ENCODE measurements at places on chromosomes 1 and 21.

DNA sequence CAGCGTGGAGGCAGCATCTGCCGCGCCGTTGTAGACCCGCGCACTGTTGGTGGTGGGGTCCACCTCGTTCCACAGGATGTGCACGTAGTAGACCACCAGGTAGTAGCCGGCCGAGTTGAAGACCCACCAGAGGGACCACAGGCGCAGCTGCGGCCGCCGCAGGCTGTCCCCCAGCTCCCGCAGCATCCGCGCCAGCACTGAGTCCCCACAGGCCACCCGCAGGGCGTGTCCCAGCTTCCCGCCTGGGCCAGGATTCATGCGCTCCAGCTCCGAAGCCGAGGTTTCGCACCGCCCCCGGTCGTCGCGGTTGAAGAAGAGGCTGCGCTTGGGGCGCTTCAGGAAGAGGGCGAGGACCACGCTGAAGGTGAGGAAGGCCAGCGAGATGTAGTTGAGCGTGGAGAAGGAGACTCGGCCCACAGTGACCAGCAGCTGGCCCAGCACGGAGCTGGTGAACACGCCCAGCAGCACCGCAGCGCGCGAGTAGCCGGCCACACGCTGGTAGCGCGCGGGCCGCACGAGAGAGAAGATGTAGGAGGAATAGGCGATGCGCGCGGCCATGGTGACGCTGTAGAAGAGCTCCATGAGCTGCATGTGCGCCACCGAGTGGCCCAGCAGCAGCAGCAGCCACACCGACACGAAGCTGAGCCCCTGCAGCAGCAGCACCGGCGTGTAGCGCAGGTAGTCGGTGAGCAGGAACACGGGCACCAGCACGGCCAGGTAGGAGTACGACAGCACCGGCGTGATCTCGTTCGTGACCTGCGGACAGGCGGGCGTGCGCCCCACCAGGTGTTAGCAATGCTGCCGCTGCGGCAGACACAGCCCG lies 10.6 kb downstream of the SLC19A1 start:
- no peak for DNase-seq

DNA sequence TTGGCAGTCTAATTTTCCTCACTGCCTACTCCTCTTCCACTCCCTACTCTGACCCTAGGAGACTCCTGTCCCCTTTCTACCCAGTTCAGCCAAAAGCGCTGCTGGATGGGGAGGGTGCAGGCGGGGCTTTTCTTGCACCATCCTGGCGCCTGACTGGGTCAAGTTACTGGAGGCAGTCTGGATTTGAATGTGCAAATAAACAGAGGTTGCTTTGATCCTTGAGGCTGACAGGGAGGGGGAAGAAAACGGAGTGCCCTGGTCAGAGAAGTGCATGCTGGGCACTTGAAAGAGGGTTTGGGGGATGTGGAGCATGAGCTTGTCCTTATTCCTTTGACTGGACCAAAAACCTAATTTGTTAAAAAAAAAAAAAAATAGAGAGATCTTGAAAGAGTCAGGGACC lies 76.8 kb upstream of the SOX13 start:
- no peak for DNase-seq

DNA sequence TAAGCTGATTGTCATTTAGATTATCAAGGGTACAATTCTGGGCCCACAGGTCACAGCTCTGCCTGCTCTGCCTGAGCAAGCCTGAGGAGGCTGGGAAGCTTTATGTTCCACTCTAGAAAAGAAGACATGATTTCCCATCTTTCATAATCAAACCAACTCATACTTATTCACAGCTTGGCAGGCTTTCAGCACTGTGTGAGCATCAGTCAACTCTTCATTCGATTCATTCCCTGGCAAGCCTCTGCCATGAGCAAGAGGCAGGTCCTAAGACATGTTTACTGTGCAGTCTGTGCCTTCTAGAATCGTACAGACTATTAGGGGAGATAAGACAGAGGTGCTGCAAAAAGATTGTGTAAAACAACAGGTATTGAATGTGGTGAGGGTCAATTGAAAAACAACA lies 24.5 kb upstream of the KIRREL1 start:
- no peak for DNase-seq

DNA sequence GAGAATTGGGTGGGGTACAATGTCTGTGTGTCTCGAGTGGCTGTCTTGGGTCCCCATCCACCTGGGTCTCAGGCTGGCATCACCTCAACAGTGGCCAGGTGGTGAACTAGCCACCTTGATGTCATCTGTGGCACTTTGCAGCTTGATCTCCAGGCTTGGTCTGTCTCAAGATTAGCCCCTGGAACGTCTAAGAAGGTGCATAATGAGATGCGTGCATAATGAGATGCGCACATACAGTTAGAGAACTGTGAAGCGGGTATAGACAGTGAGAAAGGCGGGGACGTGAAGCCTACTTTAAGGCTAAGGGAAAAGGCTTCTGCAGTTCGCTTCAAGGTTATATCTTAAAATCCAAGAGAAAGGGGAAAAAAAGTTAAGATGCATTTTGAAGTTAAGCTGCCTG lies 98.7 kb downstream of the WDR4 start:
- DNase-seq: no peak

- no peak for DNase-seq
Measured at GRCh38 chr1:223776826-223777454, 64.6 kb downstream of the CAPN2 start.

- DNase-seq: no peak
Measured at GRCh38 chr1:210739627-210740026, 394.3 kb downstream of the KCNH1 start.

DNA sequence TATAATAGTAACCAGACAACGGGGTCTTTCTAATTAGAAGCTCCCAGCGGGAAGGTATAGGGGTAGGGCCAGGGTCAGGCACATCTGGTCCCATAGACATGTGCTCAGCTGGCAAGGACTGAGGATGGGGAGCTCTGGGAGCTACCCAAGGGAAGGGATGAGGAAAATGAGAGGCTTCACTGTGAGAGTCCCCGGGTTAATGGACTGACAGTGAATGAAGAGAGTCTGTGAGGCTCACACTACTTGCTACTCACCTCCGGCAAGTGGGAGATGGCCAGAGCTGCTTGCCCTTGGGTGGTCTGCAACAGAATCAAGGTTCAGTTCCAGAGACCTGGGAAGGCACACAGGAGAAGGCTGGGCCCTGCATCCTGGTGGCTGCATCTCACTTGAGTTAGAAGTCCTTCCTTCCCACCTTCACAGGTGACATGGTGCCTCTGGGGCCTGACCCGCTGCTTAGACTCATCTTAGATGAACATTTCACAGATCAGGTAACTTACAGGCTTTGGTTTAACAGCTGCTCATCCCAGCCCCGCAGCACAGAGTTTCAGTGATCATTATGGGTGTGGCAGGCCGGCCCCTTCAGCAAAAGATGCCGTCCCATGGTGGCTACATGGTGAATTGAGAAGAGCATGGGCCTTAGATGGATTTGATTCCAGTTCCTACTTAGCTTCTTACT lies 31.7 kb downstream of the EIF2D start:
- no peak for DNase-seq

- no peak for DNase-seq
Measured at GRCh38 chr1:93707956-93708355, 26.3 kb upstream of the BCAR3 start.

DNA sequence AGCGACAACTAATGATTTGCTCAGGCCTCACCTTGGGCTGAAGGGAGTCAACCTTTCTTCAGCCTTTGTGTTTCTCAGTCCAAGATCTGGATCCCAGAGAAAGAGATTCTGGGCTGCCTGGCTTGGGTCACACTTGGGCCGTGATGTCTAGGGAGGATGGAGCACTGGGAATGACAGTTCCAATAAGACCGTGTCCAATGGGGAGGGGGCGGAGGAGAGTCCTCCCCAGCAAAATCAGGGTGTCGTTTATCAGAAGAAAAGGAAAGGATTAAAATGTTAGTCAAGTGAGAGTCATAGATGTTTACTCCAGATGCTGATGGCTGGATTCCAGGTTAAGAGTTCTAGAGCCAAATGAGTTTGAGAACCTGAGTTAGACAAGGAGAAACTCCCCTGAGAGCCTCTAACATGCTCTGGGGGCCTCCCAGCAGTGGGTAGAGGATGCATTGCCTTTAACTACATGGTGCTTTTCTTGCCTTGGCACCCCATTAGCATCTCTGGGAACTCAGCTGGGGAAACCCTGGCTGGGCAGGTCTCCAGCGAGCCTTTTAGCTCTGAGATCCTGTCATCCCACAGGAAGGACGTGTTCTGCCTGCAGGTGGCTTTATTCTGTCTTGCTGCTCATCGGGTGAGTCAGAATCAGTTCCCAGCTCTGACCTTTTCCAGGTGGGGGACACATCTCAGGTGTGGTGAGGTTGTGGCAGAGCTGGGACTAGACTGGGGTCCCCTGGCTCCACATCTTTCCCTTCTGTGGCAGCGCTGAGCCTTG lies 22.2 kb downstream of the NIPAL3 start:
- DNase-seq: no peak

DNA sequence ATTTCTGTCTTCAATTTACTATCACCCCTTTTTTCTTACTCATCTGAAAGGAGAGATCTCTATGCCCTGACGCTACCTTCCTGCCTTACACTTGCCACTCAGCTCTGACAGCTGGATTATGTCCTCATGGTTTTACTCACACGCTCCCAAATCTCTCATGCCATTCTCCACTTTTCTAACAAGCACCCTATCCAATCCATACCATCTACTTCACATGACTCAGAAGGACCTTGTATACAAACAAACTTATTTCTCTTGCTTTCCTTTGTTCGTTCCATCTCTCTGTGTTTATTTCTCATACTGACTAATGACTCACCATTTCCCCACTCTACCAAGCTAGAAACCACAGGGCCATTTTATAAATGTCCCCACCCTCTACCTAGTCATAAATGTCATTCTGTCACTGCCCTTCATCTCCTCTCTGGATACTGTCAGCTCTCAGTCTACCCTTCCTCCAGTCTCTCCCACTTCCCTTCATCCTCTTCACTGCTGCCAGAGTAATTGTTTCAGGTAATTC lies 87.3 kb downstream of the USP24 start:
- DNase-seq: no peak

DNA sequence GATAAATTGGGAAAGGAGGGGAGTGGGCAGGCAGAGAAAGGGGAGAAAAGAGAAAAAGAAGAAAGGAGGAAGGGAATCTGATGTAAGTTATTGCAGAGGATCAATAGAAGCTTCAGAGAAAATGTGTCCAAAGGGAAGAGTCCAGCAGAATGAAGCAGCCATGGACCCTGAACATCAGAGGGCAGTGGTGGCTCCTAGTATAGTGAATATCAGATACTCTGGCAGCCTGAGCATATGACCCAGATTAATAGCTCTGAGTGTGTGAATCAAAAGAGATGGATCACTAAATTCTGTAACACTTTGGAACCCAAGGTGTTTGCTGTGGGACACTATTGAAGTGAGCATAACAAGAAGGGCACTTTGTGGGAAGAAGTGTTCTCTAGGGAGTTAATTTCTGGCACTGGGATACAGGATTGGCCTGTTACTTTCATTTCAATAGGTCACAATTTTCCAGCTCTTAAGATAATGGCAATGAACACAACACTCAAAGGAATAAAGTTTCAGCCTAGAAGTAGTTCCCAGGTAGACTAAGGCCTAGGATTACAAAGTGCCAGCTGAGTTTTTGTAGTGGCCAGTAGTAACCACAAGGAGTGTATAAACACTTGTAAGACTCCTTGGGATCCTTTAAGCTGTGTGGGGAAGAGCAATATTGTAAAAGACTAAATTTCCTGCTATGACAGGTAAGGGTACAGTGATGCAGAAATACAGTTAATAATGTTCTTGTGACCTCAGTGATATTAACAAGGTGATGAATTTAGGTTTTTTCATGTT lies 164.5 kb upstream of the BEND5 start:
- no peak for DNase-seq

DNA sequence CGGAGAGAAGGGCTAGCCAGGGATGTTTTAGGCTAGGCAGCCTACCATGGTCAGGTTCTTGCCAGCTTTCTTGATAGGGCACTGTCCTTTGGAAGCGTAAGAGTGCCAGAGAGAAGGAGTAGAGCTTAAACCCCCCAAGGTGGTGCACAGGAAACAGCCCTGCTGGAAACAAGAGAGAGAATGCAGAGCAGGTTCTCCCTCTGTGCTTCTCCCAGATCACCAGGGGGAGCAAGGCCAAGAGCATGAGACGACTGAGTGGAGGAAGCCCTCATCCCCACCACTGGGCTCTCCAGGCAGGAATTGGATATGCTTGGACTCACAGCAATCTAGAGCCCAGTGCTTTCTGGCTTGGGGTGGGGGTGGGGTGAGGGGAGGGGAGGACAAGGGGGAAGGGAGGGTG lies 49.8 kb downstream of the ATP2B4 start:
- DNase-seq: no peak

- DNase-seq: no peak
Measured at GRCh38 chr1:1915911-1916840, 1.1 kb downstream of the CALML6 start.

DNA sequence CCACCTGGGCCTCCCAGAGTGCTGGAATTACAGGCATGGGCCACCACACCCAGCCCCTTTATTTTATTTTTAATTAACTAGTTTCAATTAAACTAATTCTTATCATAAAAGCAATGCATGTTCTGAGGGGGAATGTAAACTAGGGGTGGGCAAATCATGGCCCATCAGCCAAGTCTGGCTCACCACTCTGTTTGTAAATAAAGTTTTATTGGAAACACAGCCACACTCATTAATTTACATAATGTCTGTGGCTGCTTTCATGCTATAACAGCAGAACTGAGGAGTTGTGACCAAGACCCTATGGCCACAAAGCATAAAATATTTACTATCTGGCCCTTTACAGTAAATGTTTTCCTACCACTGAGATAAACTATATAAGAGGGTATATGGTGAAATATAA lies 28.7 kb upstream of the IPO9 start:
- DNase-seq: no peak

DNA sequence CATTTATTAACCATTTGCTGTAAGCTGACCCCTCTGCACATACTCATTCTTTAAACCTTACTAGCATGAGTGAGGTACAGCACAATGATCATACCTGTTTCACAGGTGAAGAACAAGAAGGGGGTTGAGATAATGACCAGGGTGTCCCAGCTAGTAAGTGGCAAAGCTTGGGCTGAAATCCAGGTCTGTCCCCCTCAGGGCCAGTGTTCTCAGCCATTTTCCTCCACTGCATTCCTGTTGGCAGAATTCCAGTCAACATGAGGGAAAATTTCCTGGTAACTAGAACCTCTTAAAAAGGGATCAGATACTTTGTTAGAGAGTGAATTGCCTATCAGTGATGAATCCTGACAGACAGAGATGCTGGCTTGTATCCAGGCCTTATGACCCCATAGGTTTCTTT lies 48.1 kb downstream of the SPATA46 start:
- no peak for DNase-seq

Measured in activated gamma-delta T cell treated with anti-CD3 and anti-CD28 coated beads, Interleukin-2, amount 50 U/mL, for 16 hours (primary cell).